ENCODE measurements at places on chromosomes 13 and 19. TPM values are rescaled to one million over a fixed set of nuclear protein-coding genes. Genes with fewer than 3 reads are reported as not detected.

The ZNF506 gene
- total RNA-seq = 11.3 TPM

The CADM4 gene
- 1.0 TPM for total RNA-seq

The RFXAP gene
- 5.6 TPM for total RNA-seq

The MTRF1 gene
- 14.0 TPM for total RNA-seq

DNA sequence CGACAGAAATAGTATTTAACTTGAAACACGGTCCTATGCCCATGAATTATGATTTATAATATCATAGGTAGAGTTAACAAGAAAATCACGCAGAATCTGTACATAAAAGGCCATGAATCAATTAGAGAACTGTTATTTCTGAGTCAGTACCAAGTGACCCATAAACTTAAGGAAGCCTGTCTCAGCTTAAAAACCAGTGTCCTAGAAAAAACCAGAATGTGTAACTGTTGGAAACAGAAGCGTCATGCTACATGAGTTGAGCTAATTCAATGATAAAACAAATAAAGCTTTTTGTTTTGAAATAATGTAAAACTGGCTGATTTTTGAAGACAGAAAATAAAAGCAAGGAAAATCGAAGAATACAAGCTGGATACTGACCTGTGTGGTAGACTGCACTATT lies 34.8 kb upstream of the SGCG start:
- no peak for ATAC-seq

GRCh38 chr13:51971520-51972426 lies 39.5 kb downstream of the ATP7B start:
- no peak for ATAC-seq

- ATAC-seq = no peak
Measured at GRCh38 chr19:362683-363082, 18.1 kb upstream of the MIER2 start.

GRCh38 chr13:20350819-20351218 lies 118.7 kb upstream of the GJB6 start:
- no peak for ATAC-seq

Measured in motor neuron (in vitro differentiated cells).